IPS DF 6.9 (cell line): ENCODE measurements at places on chromosomes 3 and 15.

GRCh38 chr3:110859336-110859735 lies 212.3 kb upstream of the NECTIN3 start:
- no peak for DNase-seq

DNA sequence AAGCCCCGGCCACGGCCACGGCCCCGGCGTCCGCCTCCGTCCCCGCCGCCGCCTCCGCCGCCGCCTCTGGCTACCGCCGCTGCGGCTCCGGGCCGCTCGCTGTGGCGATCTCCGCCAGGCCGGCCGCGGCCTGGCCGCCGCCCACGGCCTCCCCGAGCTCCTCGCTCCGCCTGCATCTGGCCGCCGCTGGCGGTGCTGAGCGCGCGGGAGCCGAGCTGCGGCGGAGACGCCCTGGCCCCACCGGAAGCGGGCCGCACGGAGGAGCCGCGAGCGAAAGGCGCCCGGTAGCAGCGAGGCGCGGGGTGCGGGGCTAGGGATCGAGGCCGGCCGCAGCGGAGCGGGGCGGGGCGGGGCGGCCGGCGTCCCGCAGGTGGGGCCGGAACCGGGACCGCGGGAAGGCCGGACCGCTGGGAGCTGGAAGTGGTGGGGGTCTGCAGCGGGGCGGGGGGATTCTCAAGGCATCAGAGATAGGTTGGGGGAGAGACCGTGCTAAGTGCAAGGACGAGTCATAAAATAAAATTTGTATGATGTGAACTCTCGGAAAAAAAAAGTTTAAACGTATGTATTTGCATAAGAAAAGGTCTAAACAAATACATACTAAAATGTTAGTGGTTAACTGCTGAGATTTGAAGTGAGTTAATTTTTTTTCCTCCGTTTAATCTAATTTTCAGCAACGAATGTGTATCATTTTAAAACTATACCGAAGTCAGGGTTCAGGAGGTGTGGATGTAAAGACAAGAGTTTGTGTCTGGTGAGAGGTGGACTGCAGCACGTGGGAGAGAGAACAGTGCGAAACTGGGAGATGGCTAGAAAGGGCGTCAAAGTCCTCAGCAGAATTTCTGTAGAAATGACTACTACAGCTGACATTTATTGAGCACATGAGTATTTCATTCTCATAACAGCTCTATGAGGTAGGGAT lies at the start of gene AVEN:
TSS of gene AVEN (minus strand) at position 334 of the 919 bp plus-strand sequence. CDS start at position 176, 158 bp downstream.
- DNase-seq: no peak

GRCh38 chr3:71893702-71894479 lies 108.9 kb upstream of the PROK2 start:
- no peak for DNase-seq

GRCh38 chr3:159831466-159831865 lies 157.2 kb upstream of the IL12A start:
- DNase-seq: no peak

- DNase-seq: no peak
These were observed 46.1 kb downstream of the USP50 start for GRCh38 chr15:50500352-50500751.
